ENCODE measurements at places on chromosomes 1 and 21. TPM values are rescaled to one million over a fixed set of nuclear protein-coding genes. Genes with fewer than 3 reads are reported as not detected.

DNA sequence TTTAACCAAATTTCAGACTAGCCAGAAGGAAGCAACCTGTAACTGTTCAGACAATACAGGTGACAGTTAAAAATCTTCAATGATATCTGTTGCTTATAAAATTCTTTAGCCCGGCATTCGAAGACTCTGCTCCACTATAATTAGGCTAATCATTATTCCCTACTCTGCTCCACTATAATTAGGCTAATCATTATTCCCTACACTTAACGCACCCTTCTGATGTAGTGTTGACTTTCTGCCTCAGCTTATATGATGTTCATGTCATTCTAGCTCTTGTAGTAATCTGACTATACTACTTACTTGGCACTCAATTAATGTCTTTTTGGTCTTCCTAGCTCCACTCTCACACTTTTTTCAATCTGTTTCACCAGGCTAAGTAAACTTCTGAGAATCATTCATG is 13.3 kb downstream of the TESK2 start:
- DNase-seq: no peak

- no peak for DNase-seq
These were observed 26.2 kb upstream of the DYNLT5 start for GRCh38 chr1:66725885-66726665.

DNA sequence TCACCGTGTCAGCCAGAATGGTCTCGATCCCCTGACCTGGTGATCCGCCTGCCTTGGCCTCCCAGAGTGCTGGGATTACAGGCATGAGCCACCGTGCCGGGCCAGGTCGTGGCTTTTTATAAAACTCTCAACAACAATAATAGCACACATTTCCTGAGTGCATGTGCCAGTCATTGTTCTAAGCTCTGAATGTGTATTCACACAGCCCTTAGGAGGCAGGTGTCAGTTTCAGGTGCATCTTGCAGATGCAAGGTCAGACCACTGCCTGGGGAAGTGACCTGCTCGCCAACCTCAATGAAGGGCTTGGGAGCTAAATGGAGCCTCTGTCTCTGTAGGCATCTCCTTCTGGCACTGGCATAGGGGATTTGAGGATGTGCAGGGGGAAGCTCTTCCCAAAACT is 1.6 kb upstream of the LEFTY2 start:
- no peak for DNase-seq

DNA sequence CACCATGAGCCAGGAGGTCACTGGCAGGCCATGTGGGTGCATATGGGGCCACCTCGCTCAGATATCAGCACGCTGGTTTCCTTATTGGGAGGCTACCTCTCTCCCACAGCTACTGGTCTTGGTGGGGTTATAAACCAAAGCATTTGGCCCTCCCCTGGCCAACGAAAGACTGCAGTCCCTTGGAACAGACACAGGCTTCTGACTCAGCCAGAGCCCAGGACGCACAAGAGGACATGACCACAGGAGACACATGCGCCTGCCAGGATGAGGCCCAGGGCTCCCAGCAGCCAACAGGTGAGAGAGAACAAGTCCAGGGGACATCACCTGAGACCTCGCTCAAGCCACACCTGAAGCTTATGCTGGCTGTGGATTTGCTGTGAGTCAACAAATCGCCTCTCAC is 13.8 kb downstream of the NPHP4 start:
- DNase-seq: no peak

DNA sequence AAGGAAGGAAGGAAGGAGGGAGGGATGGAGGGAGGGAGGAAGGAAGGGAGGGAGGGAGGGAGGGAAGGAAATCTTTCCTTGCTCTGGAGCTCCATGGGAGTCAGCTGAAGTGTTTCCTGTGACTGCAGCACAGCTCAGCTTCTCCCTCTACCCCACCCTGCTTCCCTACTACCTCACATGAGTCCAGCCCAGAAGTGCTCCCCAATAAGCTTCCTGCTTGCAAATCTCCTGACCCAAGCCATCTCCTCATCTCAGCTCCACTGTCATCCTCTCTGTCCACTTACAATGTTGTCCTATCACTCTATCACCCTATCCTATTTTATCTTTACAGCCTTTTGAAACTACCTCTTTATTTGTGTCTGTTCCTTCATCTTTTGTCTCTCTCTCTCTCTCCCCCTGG is 52.9 kb upstream of the SSBP3 start:
- DNase-seq: no peak

GRCh38 chr21:33380483-33380998 is 22.7 kb upstream of the IFNGR2 start:
- DNase-seq: peak; percentile 93

The LRRC71 gene
- total RNA-seq: not detected

The MTARC1 gene
- total RNA-seq: 3.7 TPM

The CD52 gene
- total RNA-seq: not detected

GRCh38 chr1:209150114-209150513 is 433.4 kb upstream of the CAMK1G start:
- no peak for DNase-seq

GRCh38 chr1:212455803-212456528 is 23.2 kb downstream of the NENF start:
- DNase-seq: peak; percentile 70

The SPRR4 gene
- not detected for total RNA-seq

DNA sequence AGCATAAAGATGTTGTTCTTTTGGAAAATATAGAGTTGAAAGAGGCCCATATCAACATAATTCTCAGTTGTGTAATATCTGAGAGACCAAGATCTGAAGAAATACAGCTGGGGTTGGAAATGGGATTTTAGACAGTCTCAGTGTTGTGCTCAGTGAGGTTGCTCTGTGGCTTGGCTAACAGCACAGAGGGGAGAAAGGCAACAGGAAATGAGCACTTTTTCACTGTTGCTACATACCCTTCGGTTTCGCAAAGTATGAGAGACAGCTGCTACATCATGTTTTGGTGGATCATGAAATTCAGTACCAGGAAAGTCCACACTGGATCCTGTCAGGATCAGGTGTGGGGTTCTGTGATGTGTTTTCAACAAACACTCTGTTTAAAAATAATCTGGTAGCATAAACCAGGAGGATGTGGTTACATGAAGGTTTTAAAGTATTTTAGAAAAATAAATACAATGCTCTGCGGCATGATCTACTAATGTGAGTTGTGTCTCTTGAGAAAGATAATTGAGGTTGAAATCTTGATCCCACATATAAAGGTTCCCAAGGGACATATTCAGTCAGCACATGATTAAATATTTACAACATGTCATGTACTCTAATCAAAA is 7.0 kb upstream of the GPR88 start:
- DNase-seq: no peak

The CASQ1 gene
- 10.7 TPM for total RNA-seq

DNA sequence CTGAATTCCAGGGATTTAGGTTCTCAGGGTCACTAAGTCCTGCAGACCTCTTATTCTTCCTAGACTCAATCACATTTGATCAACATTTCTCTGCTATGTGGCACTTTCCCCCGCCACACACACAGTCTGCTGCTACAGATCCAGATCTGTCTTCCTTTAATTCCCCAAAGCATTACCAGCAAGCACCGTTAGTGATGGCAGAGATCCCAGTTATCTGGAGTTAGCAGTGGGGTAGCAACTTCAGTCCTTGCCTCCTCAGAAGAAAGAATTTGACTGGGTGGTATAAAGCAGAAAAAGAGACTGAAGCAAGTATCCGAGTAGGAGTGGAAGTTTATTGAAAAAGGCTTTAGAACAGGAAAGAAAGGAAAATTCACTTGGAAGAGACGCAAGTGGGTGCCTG is 100.4 kb upstream of the ETV3 start:
- no peak for DNase-seq

The PYHIN1 gene
- total RNA-seq: 2.8 TPM

GRCh38 chr1:54142146-54142900 is 10.5 kb downstream of the CDCP2 start:
- DNase-seq: no peak

DNA sequence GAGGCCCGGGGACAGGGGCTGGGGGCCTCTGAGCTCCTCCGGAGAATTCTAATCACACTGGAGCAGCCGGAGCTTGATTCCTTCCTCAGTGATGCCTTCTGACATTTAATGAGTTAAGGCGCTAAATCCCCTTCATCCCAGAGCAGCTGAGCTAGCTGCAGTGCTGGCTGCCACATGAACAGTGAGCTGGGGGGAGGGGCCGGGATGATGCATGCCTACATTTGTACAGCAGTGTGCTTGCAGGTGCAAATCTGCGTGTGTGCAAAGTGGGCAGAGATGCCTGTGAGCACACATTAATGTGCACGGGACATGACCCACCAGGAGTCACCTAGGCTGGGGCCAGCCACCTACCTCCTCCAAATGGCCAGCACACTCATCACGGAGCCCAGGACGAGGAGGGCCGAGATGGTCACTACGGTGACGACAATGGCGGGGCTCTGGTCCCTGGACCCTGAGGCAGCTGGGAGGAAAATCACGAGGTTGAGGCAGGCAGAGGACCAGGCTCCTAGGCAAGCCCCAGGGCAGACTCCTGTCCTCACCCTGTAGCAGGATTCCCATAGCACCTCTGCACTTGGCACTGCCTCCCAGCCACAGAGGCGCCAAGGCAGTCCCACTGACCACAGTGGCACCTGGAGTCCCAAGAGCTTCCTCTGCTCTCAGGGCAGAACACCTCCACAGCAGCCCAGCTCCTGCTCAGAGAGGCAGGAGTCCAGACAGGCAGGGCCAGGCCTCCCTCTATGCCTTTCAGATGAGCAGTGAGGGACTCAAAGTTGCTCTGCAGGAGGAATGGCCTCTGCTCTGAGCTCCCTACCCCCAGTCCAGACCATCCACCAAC is 34.7 kb downstream of the CDCA8 start:
- no peak for DNase-seq

DNA sequence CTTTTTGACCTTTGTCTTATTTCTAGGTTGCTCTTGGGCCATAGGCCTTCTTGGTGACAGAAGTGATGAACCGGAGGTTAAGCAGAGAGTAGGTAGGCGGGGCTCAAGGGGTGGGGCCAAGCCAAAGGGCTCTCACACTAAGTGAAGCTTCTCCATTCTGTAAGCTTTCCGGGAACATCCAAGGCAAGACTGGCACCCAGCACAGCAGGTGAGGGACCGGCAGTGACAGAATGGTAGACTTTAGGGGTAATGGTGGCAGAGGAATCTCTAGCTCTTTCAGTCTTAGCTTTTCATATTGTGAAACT is at the start of gene TNFAIP8L2:
TSS of gene TNFAIP8L2 (plus strand) at position 135 of the 305 bp plus-strand sequence. CDS start 2,049 bp downstream, outside the sequence.
- DNase-seq: no peak

GRCh38 chr21:35291973-35292627 is 243.0 kb upstream of the RUNX1 start:
- no peak for DNase-seq

DNA sequence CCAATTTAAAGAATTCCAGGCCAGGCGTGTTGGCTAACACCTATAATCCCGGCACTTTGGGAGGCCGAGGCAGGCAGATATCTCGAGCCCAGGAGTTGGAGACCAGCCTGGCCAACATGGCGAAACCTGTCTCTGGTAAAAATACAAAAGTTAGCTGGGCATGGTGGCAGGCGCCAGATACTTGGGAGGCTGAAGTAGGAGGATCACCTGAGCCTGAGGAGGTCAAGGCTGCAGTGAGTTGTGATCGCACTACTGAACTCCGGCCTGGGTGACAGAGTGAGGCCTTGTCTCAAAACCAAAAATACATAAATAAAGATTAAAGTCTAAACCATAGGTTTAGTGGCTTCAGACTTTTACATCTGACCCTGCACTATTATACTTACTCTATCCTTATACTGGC is 32.4 kb downstream of the BTG3 start:
- DNase-seq: no peak

The STUM gene
- 0.41 TPM for total RNA-seq

The MTARC2 gene
- 32.1 TPM for total RNA-seq

- no peak for DNase-seq
These were observed 20.1 kb downstream of the PLCH2 start for GRCh38 chr1:2496087-2496622.

- DNase-seq: no peak
These were observed 24.0 kb upstream of the BTG3 start for GRCh38 chr21:17636711-17637110.

The TMEM269 gene
- total RNA-seq: 0.35 TPM

DNA sequence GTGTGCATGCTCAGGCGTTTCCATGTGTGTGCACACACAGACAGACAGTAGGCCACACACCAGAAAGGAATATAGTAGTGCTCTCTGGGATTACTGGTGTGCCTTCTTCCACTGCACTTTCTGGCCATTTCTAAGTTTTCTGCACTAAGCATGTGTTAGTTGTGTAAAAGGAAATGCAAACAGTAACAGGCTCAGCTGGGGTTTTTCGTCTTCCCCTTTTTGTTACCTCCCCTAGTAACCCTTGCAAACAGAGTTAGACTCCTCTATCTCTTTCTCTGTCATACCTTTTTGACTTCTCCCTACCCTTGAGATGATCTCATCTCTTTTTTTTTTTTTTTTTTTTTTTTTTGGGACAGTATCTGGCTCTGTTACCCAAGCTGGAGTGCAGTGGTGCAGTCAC is 196.3 kb downstream of the SDCCAG8 start:
- no peak for DNase-seq

DNA sequence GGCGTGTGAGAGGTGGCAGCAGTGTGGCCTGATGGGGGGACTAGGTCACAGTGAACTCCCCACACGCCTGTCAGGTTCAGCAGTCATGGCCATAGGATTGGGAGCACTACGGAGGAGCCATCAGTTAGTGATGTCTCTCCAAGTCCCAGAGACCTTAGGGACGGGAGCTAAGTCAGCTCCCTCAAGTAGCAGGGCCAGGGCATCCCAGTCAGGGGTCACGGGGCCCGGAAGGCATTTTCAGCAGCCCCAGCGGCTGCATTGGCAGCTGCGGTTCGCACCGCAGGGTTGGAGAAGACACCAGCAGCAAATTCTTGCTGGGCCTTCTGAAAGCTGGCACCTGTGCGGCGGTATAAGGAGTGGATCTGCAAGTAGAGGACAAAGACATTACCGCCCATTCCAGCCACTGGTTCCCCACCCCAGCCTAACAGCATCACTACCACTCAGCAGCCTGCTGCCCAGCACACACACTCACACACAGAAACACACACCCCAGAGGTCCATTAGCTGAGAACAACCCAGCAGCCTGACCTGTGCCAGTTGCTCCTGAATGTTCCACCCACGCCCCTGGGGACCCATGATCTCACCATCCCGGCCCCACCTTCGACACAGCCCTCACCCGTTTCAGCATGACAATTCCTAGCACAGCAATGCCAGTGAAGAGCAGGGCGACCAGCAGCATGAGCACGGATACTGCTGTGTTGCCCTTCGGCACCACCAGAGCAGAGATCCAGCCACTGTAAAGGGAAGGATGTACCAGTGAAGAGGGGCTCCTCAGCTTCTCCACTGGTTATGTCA is 972 bp upstream of the ENTREP3 start:
- DNase-seq: no peak

The PROK1 gene
- total RNA-seq: 0.63 TPM
